Neural crest cell (in vitro differentiated cells): ENCODE measurements at places on chromosomes 2 and 18.

DNA sequence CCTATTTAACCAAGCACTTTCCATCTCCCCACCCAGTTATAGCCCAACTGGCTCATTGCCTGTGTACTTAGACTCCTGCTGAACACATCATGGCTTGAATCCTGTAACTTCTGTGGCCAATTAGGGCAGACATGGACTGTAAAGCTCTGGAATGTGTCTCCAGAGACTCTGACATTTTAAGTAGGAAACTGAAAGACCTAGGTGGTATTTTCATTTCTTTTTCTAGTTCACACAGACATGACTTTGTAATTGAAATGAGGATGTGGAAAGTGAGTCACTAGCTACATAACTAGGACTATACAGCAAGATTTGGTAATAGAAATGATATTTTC, 12.2 kb downstream of the DOK1 start:
- no peak overlapping the region for H3K27ac ChIP-seq
- no peak overlapping the region for H3K4me3 ChIP-seq
- no peaks in the 10 kb centered on the region for H3K36me3 ChIP-seq
- DNase-seq: no peak

DNA sequence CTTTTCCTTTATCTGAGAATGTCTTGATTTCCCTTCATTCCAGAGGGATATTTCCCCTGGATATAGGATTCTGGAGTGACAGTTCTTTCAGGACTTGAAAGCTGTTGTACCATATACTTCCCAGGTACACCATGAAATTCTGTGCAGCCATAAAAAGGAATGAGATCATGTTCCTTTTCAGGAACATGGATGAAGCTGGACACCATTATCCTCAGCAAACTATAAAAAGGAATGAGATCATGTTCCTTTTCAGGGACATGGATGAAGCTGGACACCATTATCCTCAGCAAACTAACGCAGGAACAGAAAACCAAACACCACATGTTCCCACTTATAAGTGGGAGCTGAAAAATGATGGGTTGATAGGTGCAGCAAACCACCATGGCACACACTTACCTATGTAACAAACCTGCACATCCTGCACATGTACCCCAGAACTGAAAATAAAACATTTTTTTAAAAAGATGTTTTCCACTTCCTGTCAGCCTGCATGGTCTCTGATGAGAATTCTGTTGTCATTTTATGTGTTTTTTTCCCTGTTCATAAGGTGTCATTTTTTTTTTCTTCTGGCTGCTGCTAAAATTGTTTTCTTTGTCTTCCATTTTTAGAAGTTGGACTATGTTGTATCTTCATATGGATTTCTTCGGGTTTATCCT, 133.3 kb downstream of the DNAH6 start:
- no peak for DNase-seq
- H3K27me3 ChIP-seq: no peaks in the 10 kb centered on the region
- H3K36me3 ChIP-seq: peaks cover 3% of the 10 kb centered on the region
- H3K4me1 ChIP-seq: no peaks in the 10 kb centered on the region

DNA sequence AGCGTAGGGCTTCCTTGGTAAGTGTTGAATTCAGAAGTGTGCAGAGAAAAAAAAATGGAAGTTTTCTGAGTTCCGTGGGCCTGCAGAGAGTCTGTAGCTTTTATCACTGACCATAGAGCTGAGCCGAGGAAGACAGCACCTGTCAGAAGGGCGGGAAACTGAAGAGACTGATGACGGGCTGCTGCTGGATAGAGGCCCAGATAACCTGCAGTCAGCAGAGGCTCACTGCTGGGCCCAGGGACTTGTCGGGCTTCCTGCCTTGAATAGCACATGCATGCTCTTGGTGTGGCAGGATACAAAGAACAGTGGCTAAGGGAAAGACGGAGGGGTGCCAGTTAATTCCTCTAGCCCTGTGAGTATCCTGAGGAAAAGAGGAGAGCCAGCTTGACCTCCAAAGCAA, 166.4 kb downstream of the MGAT5 start:
- no peak overlapping the region for H3K27ac ChIP-seq
- no peaks in the 10 kb centered on the region for H3K4me1 ChIP-seq
- H3K27me3 ChIP-seq: peaks cover 26% of the 10 kb centered on the region
- peaks cover 9% of the 10 kb centered on the region for H3K36me3 ChIP-seq

- H3K27me3 ChIP-seq: no peaks in the 10 kb centered on the region
- no peaks in the 10 kb centered on the region for H3K36me3 ChIP-seq
- no peak overlapping the region for H3K4me3 ChIP-seq
- no peak overlapping the region for H3K27ac ChIP-seq
These were observed 329.9 kb downstream of the DLGAP1 start for GRCh38 chr18:4125224-4125623.

GRCh38 chr18:21267400-21267799, 25.4 kb downstream of the GREB1L start:
- H3K27ac ChIP-seq: no peak overlapping the region
- H3K27me3 ChIP-seq: no peaks in the 10 kb centered on the region
- H3K4me3 ChIP-seq: no peak overlapping the region
- H3K36me3 ChIP-seq: no peaks in the 10 kb centered on the region
- peaks cover 72% of the 10 kb centered on the region for H3K4me1 ChIP-seq
- DNase-seq: no peak

- no peak for DNase-seq
- H3K4me3 ChIP-seq: peak overlapping the region; percentile 97
- H3K36me3 ChIP-seq: no peaks in the 10 kb centered on the region
- H3K27ac ChIP-seq: no peak overlapping the region
These were observed 2.8 kb downstream of the NCKAP1 start for GRCh38 chr2:183035298-183035953.

DNA sequence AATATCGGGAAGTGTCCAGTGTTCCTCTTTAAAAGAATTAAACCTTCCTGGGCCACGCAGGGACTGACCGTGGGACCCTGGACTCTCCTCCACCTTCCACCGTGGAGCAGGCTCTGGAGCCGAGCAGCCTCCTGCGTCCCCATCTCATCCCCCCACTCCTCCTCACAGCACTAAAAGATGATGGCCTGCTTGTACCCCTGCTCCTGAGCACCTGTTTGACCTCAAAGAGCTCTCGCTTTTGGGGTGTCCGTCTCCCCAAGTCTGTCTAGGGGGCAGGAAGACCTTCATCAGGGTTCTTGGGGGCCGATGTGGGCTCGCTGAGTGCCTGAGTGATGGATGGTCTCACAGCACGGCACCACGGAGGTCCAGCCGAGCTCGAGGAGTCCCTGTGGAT, 1.2 kb upstream of the SDC1 start:
- no peaks in the 10 kb centered on the region for H3K36me3 ChIP-seq
- DNase-seq: no peak
- H3K4me1 ChIP-seq: peaks cover 27% of the 10 kb centered on the region
- peak overlapping the region; percentile 94 for H3K4me3 ChIP-seq
- H3K27ac ChIP-seq: no peak overlapping the region

DNA sequence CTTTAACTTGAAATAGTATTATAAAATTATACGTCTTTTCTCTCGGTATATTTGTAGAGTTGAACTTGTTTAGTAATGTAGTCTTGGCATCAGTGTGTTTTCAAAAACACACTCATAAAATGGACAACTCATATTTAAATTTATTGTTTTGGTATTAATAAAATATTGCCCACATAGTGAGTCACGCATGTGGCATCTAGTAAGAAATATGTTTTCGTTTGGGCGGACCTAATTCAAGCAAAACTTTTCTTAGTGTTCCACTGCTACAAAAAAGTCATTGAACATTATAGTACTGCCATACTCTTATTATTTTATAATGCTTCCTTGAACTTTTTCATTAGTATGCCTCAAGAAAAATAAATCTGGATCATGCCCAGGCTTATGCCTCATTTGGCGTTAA, 31.1 kb upstream of the FAM237A start:
- peaks cover 3% of the 10 kb centered on the region for H3K36me3 ChIP-seq
- no peaks in the 10 kb centered on the region for H3K27me3 ChIP-seq
- H3K4me3 ChIP-seq: no peak overlapping the region

- no peaks in the 10 kb centered on the region for H3K4me1 ChIP-seq
- no peak overlapping the region for H3K4me3 ChIP-seq
- no peak for DNase-seq
- H3K36me3 ChIP-seq: no peaks in the 10 kb centered on the region
- no peak overlapping the region for H3K27ac ChIP-seq
These were observed 21.4 kb downstream of the SALL3 start for GRCh38 chr18:79000997-79001396.

DNA sequence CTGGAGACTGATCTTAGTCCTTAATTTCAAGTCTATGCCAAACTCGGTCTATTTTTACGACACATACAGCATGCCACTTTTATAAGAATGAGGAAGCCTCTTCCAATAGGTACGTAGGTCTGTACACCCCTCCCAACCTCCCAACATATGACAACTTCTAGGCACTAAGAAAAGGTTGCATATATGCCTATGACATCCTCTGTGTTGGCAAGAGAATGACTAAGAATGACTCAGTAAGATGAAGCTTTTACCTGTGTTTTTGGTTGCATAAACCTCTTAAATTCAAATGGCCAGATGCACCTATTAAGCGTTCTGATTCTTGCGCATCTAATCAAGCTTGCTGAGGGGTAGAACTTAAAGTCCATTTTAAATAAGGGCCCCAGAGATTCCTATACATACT, 586.4 kb upstream of the ZEB2 start:
- H3K4me3 ChIP-seq: no peak overlapping the region
- H3K27ac ChIP-seq: no peak overlapping the region
- peaks cover 27% of the 10 kb centered on the region for H3K4me1 ChIP-seq

GRCh38 chr2:135245071-135245470, 193.0 kb downstream of the RAB3GAP1 start:
- DNase-seq: no peak
- peaks cover 20% of the 10 kb centered on the region for H3K36me3 ChIP-seq
- H3K27ac ChIP-seq: no peak overlapping the region
- no peaks in the 10 kb centered on the region for H3K27me3 ChIP-seq
- peaks cover 4% of the 10 kb centered on the region for H3K4me1 ChIP-seq

GRCh38 chr2:162538967-162539366, 195.0 kb downstream of the GCA start:
- H3K4me1 ChIP-seq: no peaks in the 10 kb centered on the region
- DNase-seq: no peak
- no peak overlapping the region for H3K27ac ChIP-seq
- no peaks in the 10 kb centered on the region for H3K36me3 ChIP-seq
- no peak overlapping the region for H3K4me3 ChIP-seq
- no peaks in the 10 kb centered on the region for H3K27me3 ChIP-seq

DNA sequence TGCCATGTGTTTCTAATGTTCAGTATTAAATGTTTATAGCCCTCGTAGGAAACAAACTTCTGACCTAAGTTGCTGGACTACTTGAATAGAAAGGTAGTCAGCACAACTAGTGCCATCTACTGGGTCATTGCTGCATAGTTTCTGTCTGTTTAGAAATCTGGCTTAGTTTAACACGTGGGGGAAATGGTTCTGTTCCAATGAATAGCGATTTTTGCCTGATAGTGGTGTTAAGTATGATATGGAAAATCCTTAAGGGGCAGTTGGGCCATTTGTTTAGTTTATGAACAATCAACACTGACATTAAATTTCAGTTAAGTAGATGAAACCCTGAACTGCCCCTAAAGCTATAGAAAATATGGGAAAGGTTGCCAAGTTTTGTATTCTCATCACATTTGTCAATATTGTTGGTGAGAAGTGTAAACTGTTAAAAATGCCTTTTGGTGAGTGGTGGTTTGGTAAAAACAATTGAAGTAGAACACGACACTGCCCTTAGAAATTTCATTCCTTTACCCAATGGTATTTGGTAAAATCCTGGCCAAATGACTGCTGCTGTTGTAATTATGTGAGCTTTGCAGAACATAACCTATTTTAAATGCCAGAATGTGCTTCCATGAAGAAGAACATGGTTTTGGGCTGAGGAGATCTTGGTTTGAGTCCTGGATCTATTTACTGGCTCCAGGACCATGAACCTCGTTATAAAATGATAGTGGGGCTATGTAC, 13.2 kb downstream of the NABP1 start:
- no peaks in the 10 kb centered on the region for H3K36me3 ChIP-seq
- DNase-seq: peak; percentile 9
- H3K4me1 ChIP-seq: peaks cover 4% of the 10 kb centered on the region
- no peaks in the 10 kb centered on the region for H3K27me3 ChIP-seq
- no peak overlapping the region for H3K27ac ChIP-seq

DNA sequence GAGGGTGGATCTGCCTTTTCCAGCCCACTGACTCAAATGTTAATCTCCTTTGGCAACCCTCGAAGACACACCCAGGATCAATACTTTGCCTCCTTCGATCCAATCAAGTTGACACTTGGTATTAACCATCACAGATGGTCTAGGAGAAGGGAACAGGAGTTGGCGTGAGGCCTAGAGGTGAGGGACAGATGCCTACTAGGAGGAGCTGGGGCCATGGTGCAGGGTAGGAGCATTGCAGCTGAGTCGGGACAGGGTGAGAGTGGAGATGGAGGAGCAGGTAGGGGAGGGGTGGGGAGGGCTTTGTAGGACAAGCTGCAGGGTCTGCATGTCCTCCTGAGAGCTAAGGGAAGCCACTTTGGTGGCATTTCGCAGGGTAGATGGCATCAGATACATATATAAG, 140.0 kb downstream of the VAPA start:
- H3K36me3 ChIP-seq: no peaks in the 10 kb centered on the region

DNA sequence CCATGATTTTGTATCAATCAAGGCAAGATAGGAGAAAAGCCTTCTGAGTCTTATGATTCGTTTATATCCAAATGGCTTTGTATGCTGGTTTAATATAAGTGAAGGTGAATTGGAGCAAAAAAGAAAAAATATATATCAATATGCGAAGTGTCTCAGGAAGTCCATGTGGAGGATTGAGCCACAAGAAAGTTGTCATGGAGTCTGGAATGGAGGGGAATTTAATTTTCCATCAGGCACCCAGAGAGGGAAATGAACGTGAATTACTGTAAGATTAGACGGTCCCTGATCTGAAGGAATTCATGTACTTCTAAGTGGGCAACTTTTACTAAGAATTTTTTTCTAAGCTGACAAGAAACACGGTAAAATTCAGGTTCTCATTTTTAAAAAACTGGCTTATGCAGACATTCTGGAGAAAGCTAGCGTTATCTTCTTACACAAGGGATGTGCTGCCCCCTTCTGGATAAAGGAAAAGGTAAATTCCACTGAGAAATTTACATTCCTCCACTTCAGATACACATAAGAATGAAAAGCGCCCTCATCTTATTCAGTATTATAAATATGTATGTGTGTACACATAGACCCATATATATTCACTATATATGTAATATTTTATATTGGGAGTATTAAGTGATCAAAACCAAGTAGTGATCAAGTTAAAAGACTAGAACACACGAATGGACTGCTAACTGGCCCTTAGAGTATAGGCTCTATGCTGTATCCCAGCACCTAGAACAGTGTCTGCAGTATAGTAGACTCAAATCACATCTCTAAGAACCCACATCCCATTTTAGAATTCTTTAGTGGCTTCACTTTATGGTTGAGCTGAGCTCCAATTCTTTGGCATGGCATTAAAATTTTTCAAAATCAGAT, 289.0 kb upstream of the TFPI start:
- peak; percentile 5 for DNase-seq
- no peak overlapping the region for H3K27ac ChIP-seq
- no peaks in the 10 kb centered on the region for H3K27me3 ChIP-seq
- no peak overlapping the region for H3K4me3 ChIP-seq

DNA sequence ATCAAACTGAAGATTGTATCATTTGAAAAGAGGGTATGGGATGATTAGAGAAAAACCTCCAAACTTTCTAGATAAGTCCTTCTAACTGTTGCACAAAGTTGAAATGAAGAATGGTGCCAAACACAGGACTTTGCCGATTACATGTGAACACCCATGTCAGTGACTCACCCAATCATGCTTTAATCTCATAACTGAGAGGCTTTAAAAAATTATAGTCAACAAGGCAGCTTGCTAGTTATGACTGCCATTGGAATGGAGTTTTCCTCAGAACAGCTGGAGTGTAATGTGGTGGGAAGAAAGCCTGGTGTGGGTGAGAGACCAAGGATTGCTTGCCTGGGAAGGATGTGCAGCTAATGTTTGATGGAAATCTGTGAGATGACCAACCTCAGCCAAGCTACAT, 98.2 kb upstream of the ALPP start:
- H3K27ac ChIP-seq: no peak overlapping the region
- peaks cover 11% of the 10 kb centered on the region for H3K36me3 ChIP-seq
- DNase-seq: no peak
